NCI-H345 (cell line): ENCODE measurements at places on chromosomes 11 and 22.

DNA sequence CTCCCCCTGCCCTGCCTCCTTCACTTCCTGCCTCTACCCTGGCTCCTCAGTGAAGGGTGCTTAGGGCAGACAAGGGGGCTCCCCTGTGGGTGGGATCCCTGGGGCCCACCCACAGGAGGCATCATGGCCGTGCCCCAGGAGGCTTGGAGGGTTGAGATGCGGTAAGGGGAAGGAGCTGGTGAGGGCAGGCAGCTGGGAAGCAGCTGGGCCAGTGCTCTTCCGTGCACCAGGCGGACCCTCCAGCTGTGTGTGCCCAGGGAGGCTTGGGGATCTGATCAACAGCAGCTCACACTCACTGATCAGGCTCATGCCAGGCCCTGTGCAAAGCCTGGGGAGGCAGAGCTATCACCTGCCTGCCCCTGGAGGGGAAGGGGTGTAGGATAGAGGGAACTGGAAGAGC lies 59.3 kb upstream of the TTLL12 start:
- DNase-seq = peak; percentile 60

DNA sequence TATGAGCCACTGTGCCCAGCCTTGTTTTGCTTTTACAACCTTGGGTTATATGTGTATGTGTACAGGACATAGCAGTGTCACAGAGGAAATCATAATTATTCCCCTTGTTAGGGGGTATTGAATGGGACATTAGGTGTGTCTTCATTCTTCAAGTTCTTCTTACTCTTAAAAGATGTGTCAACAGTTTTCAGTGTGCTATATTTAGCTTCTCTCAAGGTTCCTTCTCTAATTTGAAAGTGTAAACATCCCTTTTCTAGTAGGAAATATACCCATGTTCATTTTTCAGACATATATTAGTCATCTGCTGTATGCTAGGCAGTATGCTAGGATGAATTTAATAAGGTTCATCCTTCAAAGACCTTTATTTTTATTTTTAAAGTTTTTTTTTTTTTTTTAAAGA lies 17.1 kb downstream of the PCF11 start:
- DNase-seq = no peak

DNA sequence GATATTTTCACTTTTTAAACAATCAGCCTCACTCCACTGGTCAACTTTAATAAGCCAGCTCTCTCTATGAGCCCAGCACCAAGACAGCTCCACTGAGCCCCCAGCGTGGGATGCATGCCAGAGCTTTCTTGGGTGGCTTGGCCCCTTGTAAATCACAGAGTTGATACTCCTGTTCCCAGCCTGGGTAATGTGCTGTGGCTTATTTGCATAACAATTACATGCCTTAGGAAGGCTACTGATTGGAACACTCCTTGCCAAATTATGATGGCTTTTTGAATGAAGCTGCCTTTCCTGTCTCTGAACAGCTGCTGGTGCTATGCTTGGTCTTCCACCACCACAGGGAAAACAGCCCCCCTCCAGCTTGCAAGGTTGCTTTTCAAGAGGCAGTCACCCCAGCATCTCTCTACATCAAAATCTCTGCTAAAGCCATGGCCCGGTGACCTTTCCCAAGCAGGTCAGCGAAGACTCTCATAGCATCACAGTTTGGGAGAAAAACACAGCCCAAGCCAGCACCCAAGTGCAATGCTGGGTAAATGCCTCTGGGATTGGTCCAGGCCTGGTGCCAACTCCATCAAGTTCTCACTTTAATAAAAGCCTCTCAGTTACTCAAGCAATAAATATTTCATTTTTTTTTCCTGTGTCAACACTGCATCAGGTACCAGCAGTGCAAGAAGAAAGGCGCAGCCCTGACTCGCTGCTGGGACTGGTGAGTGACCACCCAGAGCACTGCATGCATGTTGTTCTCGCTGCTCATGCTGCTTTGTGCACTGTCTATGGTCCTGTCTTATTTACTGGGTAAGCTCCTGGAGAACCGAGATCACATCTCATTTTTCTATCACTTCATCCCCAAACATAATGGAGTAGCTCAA lies 549.3 kb downstream of the OPCML start:
- peak; percentile 57 for DNase-seq

GRCh38 chr11:117855186-117855845 lies 21.1 kb downstream of the FXYD6 start:
- no peak for DNase-seq

DNA sequence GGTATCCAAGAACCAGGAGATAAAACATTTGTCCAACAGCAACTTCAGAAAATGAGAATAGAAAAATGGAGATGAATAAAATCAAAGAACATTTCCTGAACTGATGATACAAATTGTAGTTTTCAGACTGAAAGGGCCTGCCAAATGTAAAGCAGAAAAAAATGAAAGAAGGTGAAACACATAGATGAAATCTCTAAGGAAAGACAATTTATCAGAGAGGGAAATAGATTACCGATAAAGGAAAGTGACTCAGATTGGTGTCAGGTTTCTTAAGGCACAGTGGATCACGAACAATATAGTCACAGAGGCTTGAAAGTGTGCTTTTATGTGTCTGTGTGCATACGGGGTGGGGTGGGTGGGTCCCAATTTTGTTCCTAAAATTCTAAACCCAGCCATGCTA lies 4.1 kb upstream of the STT3A start:
- DNase-seq = no peak

GRCh38 chr11:112611771-112612170 lies 349.4 kb upstream of the NCAM1 start:
- DNase-seq = no peak

- no peak for DNase-seq
Measured at GRCh38 chr11:46407635-46408034, 16.1 kb upstream of the CHRM4 start.
